ENCODE measurements at places on chromosomes 4 and X.

DNA sequence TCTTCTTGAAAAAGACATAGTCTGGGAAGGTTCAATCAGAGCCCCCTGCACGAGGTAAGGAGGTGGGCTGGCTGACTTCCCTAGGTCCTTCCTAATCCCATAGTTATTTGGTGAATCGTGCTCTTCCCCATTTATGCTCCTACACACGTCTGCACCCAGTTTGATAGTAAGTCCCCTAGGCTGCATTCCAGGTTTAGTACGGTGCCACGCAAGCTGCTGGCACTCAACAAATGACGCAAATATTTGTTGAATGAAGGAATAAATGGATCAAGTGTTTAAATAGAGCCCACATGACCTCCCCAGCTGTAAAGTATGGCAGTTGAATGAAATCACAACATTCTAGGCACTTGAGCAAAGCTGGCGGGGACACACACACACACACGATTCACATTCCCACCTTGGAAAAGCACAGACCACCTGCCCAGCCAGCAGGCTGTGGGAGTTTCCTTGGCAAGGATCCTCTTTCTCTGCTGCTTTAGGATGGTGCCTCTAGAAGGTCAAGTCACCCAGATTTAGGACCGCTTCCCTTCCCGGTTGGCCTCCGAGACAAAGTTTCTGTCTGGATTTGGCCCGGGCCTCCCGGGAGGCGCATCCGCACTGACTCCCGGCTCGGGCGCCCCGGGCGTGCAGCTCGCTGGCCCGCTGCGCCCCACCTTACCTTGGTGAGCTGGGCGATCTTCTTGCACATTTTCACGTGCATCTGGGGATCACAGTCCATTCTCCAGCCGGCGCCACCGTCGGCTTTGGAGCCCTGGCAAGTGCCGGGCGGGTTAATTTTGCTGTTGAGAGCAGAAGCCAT lies 721 bp downstream of the FAM184B start:
- DNase-seq = no peak

DNA sequence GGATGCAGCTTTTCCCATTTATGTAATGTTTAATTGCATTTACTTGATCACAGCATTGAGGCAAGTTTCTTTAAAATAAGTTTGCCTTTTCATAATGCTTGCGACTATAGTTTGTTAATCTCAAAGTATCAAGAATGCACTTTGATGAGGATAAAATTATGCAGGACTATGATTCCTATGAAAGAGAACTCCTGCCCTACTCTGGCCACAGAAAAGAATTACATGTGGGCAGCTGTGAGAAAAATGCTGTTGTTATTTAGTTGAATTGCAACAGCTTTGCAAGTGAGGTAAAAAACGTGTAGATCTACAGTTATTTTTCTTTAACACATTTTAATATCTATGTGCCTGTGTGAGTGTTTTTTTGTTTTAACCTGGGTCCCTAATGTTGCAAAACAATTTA lies 12.5 kb upstream of the OSTC start:
- no peak for DNase-seq

GRCh38 chr4:94519019-94519418 lies 67.3 kb downstream of the PDLIM5 start:
- DNase-seq = no peak

DNA sequence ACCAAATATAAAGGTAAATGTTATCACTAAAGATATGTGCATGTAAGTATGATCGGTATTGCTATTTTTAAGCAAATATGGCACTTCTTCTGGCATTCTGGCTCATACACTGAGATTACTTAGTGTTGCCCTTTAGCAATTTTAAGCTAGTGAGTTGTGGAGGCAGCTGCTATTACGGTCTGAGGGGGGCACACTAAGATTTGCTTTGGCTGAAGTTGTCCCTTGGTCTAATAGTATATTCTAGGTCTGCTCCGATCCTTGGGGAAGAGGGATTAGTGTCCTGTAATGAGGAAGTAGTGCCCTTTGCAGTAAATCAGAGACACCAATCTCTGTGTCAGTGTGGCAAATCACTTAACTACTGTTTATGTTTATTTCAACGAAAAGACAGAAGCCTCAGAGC lies 196.5 kb upstream of the FTHL17 start:
- no peak for DNase-seq

- no peak for DNase-seq
Measured at GRCh38 chr4:24260923-24261564, 323.3 kb downstream of the DHX15 start.

GRCh38 chr4:37758226-37758625 lies 68.3 kb upstream of the PGM2 start:
- DNase-seq = no peak

- DNase-seq = no peak
Measured at GRCh38 chr4:24657768-24658617, 73.6 kb upstream of the DHX15 start.

GRCh38 chr4:61853041-61853440 lies 652.9 kb downstream of the ADGRL3 start:
- DNase-seq = no peak

GRCh38 chrX:455673-456072 lies 69.0 kb upstream of the PPP2R3B start:
- DNase-seq = no peak
